HEK293T (cell line): ENCODE measurements at places on chromosomes 2 and 18.

- DNase-seq: no peak
Observed at GRCh38 chr18:58861861-58862301, 2.8 kb upstream of the ZNF532 start.

DNA sequence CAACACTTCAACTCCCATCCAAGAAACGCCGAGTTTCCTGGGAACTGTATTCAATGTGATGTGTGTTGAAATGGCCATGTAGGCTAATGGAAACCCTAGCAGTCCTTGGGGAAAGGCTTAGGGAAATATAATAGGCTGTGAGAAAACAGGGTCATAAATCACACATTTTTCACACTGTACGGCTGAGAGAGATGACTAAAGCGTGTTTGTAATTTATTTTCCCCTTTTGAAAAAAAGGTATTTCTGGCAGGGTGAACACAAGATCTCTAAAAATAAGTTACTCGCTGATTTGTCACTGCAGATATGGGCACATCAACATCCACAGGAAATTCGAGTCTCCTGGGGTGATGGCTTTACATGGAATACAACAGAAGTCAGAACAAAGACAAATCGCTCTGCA lies 109.6 kb upstream of the ST6GAL2 start:
- DNase-seq: no peak

- DNase-seq: no peak
Observed at GRCh38 chr2:86186431-86186830, 8.8 kb downstream of the IMMT start.

DNA sequence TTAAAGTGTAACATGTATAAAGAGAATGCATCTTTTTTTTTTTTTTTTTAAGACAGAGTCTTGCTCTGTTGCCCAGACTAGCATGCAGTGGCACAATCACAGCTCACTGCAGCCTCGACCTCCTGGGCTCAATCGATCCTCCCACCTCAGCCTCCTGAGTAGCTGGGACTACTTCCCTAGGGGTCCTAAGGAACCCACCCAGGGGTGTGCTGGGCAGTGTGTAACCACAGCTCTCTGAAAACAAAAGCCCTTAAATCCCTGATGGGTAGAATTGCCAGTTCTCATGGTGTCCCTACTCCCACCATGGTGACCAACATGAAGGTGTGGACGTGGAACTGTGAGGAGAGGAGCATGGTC lies 105.6 kb upstream of the ST3GAL5 start:
- DNase-seq: no peak

- DNase-seq: no peak
Observed at GRCh38 chr2:226020176-226020575, 620.7 kb downstream of the NYAP2 start.

- no peak for DNase-seq
Observed at GRCh38 chr2:11750422-11750821, 4.0 kb downstream of the LPIN1 start.

DNA sequence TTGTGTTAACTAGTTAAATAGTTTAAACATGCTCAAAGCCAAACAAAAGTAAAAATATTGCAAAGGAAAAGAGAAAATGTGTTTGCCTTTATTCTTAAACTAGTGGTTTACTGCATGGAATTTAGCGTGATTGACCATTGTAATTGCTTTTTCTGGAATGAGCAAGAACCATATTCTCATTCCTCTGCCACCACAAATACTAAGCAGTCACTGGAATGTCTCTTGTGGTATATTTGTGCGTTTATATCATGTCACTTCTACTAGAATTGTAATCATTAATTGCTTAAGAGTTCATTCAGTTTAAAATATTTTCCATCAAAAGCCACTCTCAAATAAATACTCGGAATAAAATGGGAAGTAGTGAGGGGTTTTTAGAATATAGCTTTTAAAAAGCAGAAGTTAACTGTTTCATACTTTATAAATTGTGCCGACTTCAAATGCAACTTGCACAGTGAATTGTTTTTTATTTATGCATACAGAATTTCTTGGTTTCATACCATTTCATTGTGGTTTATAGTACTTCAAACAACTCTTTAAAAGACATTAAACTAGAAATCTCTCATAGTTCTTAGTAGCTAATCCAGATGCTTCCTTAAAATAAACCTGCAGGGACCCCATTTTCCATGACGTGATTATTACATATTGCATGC lies 288.1 kb downstream of the EPHA4 start:
- DNase-seq: no peak

DNA sequence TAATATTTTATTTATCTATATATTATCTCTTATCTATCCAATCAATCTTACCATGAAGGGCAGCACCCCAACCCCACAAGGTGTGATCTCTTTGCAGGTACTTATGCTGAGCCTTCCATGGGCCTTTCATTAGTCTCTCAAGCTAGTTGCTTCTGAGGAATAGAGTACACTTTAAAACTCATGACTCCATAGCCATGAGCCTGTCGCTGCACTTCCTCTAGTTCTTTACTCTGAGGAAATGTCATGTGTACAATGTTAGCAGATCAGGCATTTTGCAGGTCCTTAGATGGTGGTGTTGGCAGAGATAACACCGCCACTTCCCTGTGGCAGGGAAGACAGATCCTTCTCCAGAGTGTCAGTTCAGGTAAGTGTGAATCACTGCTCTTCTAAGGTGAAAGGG lies 29.5 kb upstream of the STAT4 start:
- no peak for DNase-seq

DNA sequence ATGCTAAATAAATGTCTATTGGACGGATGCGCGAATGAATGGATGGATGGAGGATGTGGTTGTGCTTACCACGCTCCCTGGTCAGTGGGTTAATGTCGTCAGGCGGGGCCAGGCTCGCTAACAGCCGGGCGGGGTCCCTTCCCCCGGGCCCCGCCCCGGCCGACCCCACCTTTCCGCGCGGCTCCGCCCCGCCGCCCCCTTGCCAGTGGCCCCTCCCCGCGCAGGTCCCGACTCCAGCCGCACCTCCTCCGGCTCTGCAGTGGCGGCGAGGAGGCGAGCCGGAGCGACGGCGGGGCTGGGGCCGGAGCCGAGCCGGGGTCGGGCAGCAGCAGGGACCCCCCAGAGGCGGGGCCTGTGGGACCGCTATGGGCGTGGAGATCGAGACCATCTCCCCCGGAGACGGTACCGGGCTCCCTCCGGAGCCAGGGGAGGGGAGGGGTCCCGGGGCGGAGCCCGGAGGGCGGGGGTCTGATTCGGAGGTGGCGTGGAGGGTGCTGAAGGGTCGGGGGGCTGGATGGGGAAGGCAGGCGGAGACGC lies at the start of gene FKBP1B:
TSS of gene FKBP1B (plus strand) at position 257 of the 537 bp plus-strand sequence. CDS start at position 366, 109 bp downstream.
- peak; percentile 78 for DNase-seq

GRCh38 chr2:231601356-231602229 lies 8.9 kb downstream of the TEX44 start:
- DNase-seq: peak; percentile 77

- peak; percentile 25 for DNase-seq
Observed at GRCh38 chr18:45850021-45850420, 24.5 kb downstream of the SIGLEC15 start.

GRCh38 chr2:9984217-9984739 lies 32.8 kb downstream of the GRHL1 start:
- peak; percentile 74 for DNase-seq

DNA sequence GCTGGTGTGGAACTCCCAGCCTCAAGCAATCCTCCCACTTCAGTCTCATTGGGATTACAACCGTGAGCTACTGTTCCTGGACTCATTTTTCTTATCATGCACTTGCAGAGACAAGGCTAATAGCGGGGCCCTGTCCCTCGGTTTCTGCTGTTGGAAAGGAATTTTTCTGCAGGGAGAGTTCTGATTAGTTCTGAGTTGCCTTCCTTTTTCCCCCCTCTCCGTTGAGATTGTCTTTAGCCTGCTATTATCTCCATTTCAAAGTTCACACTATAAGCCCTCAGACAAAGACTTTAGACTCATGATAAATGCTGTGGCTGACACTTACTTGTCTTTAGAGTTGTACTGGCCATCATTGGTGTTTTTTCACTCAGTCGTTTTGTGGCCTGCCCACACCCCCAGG lies 97.2 kb downstream of the NCOA1 start:
- no peak for DNase-seq

- no peak for DNase-seq
Observed at GRCh38 chr2:12363569-12363968, 353.2 kb upstream of the TRIB2 start.
